RPMI8226 (cell line): ENCODE measurements at places on chromosomes 4 and X.

DNA sequence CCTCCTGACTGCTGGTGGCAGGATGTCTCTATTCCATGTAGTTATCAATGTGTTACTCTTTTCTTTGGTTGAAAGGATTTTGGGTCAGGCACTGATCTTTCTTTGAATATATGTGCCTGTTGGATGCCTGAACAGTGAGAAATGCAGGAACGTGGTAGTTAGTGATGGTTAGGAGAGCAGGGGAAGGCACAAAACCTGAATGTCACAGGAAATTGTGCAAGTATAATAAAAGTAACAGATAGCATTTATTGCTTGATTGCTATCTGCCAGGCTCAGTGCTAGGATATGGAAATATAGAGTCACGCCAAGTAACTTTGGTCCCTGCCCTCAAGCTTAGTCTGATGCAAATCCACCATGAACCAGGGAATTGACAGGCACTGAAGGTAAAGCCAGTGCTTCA, 219.8 kb upstream of the FAT1 start:
- DNase-seq, result no peak

- DNase-seq, result peak; percentile 27
Measured at GRCh38 chr4:4384837-4385236, 2.1 kb upstream of the NSG1 start.

DNA sequence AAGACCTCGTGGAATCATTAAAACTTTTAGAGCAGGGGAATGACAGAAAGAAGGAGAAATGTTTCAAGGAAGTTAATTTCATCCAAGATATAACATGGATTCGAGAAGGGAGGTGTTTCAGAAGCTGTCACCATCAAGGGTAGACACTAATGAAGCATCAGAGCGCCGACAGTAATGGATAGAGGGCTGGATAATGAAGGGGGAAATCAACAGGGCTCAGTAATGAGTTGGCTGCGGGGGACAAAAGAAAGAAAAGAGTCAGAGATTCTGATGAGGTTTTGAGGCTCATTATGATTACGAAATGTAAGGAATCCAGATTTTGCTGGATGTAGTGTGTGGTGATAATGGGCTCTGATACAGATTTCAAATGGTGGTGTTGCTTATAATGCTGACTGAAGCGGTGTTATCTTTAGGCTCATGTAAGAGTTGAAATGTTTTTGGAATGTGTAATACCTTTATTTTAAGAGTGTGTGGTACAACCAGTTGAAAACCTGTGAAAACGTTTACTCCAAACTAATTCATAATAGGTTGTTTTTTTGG, 39.3 kb upstream of the TENM3 start:
- no peak for DNase-seq

DNA sequence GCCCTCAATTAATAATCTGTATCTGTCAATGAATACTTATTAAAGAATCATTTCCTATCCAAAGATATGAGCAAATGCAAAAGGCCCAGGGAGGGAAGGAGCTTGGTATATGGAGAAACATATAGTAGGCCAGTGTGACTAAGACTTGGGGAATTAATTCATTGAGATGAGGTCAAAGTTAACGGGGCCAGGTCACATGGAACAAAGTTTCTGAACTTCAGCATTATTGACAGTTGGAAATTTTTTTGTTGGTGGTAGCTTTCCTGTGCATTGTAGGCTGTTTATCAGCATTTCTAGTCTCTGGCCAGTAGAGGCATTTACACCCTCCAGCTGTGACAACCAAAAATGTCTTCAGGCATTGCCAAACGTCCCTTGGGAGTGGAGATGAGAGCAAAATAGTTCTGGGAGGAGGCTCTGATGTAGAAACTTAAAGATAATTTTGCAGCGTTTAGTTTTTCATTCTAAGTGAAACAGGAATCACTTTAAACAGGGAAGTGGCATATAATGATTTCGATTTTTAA, 202.0 kb downstream of the SLC4A4 start:
- DNase-seq, result no peak

DNA sequence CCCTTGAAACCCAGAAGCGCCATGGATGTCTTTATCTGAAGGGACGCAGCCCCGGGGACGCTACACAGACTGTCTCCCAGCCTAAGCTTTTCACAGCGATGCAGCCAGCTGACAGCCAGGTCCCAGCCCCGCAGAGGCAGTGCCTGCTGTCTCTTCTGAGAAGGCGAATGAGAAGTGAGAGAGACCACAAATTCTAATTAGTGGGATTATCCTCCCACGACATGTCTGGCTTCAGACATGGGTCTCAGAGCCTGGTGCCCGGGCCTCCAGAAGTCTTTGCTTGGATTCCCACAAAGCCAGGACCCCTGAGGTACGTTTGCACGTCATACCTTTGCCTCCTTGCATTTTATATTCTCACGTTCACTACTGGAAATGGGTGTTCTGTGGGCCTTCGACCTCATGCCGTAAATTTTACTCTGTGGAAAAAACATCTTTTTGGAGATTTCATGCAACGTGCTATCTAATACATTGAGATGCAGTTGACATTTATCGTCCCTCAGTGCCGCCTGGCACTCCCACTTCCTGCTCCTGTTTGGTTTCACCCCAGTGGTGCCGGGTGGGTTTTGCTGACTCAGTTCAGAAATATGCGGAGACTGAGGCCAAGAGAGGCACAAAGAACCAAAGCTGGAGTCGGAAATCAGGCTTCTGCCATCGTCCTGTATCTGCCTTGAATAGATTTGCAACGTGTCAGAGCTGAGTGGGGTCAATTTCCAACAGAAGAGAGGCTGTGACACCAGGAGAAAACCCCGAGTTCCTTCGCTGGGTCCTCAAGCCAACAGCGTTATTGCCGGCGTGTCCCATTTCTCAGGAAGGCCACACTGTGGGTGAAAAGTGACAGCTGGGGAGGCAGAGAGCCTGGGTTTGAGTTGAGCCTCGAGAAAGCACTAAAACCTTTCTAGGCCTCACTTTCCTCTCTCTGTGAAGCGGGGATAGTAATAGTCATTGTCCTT, 114.4 kb downstream of the STK32B start:
- DNase-seq, result no peak

DNA sequence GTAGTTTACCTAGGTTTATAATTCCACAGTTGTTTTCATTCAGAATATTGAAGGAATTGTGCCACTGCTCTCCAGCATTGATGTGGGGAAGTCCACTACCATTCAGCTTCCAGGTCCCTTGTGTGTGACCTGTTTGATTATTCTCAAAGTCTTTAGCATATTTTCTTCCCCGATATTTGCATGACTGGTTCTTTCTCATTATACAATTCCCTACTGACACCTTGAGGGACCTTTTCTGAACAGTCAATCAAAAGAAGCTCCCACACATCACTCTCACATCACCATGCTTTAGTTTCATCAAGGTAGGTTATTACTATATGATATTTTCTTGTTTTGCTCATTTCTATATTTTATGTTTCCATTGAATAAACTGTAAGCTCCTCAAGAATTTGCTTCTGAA, 44.1 kb downstream of the SLC39A8 start:
- no peak for DNase-seq

DNA sequence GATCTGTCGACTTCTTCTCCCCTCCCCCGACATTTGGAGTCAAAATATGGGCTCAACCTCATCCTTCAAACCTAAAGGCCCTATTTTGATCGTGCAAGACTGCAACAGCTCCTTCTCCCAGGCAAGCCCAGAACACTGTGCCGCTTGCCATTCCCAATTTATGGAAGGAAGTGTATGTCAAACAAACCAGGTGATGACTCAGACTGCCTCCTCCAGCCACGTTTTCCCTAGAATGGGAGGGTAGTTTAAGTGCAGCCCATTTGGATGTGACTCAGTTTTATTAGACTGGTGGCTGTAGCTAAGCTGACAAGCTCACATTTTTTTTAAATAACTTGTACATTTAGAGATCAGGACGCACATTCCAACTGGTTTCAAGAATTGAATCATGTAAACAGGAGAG, 570.4 kb upstream of the DIPK2B start:
- DNase-seq, result no peak

GRCh38 chr4:148205476-148205875, 236.7 kb downstream of the NR3C2 start:
- no peak for DNase-seq

DNA sequence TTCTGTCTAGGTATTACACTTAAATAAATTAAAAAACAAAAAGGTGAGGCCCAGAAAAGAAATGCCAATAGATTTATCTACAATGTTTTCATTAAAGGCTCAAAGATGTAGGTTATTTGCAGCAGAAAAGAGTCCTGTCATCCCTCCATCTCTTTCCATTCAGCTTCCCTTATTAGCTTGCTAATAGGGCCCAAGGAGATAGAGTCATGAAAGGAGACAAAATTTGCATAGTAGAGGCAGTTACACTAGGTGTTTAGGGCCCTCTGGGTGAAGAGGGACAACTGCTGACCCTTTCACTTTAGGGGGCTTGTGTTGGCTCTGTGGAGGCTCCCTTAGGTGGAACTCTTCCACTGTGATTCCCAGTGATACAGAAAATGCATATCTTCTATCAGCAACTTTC, 58.4 kb upstream of the TACR3 start:
- no peak for DNase-seq

- no peak for DNase-seq
Measured at GRCh38 chr4:23973308-23973855, 83.5 kb upstream of the PPARGC1A start.

- DNase-seq, result no peak
Measured at GRCh38 chrX:9249051-9249846, 215.3 kb upstream of the FAM9B start.

DNA sequence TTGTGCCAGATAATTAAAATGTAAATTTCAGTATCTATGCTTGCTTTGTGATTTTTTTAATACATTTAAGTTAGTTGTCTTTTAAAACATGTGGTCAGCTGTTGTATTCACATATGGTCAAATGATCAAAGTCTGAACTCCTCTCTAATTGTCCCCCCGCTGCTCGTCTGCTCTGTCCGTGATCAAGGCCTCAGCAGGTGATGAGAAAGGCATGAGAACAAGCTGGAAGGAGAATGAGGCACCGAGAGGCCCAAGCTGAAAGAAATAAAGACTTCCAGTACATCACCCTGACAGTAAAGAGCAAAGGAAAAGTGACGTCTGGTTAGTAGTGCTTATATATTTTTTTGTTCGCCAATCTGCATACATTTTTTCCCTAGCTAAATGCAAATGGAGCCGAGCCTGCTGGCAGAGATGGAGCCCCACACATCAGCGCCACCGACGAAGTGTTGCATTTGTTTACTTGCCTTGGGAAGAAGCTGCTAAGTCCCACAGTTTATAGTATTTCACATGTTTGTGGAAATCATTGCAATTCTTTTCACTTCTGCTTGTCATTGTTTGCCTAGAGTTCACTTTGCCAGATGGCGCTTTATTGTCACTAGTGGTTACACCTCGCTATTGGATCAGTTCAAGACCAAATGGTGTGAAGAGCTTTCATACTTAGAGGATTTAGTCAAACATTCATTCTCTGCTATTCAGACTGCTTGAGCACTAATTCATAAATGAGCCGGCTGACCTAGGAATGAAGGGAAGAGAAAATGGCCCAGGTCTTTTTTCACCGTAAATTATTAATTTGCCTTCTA, 181.5 kb downstream of the ZIC3 start:
- DNase-seq, result no peak

GRCh38 chrX:133369065-133369464, 46.2 kb downstream of the GPC4 start:
- DNase-seq, result no peak

DNA sequence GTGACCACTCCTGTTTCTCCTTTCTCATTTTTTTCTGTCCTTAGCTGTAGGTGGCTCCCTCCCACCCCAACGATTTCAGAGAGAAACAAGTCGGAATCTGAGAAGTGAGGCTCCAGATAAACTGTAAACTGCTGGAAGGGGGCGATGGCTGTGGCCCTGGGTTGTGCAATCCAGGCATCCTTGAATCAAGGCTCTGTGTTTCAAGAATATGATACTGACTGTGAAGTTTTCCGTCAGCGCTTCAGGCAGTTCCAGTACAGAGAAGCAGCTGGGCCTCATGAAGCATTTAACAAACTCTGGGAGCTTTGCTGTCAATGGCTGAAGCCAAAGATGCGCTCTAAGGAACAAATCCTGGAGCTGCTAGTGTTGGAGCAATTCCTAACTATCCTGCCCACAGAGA, 37.7 kb downstream of the ETDC start:
- DNase-seq, result no peak

GRCh38 chr4:20787940-20788665, 87.8 kb downstream of the PACRGL start:
- no peak for DNase-seq

DNA sequence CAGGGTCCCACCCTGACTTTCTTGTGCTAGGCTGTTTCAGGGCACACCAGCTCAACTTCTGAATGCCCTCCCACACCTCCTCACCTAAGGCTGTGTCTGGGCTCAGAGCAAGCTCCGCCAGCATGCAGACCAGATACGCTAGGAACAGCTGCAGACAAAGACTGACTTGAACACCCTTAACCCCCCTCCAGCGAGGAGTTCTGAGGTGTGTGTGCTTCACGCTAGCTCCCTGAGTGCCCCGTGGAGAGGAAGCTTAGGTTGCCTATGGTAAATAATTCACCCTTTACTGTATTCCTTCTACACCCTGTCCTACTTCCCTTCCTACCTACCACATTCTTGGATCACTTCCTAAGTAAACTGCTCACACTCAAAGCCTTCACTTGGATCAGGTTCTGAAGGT, 115.0 kb downstream of the VCX3B start:
- no peak for DNase-seq

DNA sequence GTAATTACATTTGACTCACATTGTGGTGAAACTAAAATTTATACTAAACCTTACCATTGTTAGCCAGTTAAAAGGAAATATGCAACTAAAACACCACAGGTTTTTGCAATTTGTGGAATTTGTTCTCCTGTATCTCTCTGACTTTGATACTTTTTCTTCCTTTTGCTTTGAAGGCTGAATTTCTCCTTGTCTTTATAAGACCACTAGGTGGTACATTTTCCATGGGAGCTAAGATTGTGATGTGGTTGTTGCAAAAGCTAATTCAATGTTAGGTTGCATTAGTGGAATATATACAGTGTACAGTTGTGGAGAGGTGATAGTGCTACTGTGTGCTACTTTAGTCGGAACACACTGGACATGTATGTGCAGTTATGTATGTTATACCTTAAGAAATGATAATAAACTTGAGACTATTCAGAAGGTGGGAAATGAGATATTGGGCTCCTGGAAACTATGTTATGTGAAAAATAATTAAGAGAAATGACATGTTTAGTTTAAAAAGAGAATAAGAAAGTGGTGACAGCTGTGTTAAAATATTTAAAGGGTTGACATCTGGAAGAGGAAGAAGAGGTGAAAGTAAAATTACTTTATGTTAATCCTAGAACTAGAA, 70.3 kb downstream of the ARL9 start:
- no peak for DNase-seq

DNA sequence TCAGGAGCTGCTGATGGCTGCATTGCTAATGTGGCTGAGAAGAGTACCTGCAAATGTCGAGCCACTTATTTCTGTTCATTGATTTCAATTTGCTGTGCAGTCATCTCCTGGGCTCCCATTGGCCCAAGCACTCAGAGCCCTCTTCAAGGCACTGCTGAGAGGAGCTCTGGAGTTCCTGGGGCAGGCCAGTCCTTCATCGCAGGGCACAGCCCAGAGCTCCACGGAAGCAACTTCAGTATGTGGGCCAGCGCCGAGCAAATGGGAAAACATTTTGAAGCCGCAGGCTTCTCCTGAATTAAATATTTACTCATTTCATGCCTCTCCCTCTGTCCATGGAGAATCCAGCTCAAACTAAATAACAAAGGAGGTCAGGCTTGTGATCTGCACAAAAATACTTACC, 383.3 kb downstream of the BCOR start:
- no peak for DNase-seq

- no peak for DNase-seq
Measured at GRCh38 chrX:135429429-135429828, 7.7 kb downstream of the SMIM10L2A start.
